A172 (cell line): ENCODE measurements at places on chromosomes 1 and 21. TPM values are rescaled to one million over a fixed set of nuclear protein-coding genes. Genes with fewer than 3 reads are reported as not detected.

DNA sequence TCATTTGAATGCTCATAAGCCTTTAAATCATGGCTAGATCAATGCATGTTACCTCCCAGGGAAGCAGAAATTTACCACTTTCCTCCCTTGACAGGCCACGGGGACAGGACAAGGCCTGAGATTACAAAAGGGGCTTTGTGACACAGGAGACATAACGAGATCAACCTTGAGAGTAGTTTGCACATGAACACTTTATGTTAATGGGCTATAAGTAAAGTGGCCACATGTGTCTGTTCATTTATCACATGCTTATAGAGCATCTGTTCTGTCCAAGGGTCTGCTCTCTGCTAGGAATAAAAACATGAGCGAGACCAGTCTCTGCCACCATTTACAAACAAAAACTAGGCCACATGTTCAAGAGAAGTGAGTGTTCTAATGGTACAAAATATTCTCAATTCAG, 144.1 kb upstream of the C8B start:
- no peak for DNase-seq

- no peak for DNase-seq
Measured at GRCh38 chr1:109622137-109622892, 2.7 kb downstream of the AMPD2 start.

DNA sequence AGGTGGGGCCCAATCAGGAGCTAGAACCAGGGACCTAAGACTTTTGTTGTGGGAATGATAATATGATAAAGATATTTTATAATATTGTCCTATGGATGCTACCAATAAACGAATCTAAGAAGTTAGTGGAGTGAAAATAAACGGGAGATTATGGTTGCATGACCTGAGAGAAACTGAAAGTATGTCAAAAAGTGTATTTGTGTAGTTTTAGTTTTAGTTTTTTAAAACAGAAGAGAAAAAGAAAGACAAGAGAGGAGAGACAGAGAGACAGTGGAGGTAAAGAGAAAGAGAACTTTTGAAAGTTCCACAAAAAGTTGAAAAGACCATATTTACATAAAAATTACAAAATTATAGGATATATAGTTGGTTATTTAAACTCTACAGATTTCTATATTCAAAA, 64.1 kb upstream of the TMPRSS15 start:
- no peak for DNase-seq

CYP4A11 gene
- total RNA-seq: not detected in 2 replicates

LCE1B gene
- total RNA-seq: not detected in 2 replicates

OR2T35 gene
- not detected in 2 replicates for total RNA-seq

CELA2B gene
- not detected in 2 replicates for total RNA-seq

CAPN9 gene
- total RNA-seq: not detected in 2 replicates
